Esophagus mucosa (tissue), 1 donor: ENCODE measurements at places on chromosomes 5 and 9.

DNA sequence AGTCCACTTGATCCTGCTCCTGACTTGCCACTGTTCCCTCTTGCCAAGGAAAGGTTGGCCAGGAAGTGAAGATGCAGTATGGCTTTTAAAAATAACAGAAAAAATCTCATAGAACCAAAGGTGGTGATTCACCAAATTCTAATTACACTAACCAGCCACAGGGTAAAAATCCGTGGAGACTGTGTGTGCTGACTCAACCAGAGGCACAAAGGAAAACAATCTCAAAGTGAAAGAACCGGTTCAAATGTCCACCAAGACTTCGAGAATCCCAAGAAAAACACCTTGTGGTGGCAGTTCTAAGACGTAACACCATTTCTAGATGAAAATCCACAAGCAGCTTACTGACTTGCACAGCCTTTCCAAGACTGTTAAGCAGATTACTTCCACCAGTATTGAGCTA is 279.1 kb downstream of the TLE1 start:
- ATAC-seq, result peak; percentile 79

DNA sequence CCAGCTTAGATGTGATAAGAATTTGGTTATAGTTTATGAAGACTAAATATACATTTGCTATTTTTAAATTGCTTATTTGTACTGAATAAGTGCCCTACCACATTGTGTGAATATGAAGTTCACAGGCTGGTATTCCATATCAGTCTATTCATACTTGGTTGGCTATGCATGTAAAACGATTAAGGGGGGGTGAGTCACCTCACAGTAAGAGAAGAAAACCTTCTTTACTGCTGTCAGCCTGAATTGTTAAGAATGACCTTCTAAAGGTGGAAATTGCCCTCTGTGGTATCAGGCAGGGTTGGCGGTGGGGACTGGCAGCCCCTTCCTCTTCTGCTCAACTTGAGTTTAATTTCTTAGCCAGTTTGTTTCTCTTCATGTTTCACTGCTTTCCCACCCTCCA is 127.0 kb upstream of the RPS23 start:
- peak; percentile 63 for ATAC-seq

DNA sequence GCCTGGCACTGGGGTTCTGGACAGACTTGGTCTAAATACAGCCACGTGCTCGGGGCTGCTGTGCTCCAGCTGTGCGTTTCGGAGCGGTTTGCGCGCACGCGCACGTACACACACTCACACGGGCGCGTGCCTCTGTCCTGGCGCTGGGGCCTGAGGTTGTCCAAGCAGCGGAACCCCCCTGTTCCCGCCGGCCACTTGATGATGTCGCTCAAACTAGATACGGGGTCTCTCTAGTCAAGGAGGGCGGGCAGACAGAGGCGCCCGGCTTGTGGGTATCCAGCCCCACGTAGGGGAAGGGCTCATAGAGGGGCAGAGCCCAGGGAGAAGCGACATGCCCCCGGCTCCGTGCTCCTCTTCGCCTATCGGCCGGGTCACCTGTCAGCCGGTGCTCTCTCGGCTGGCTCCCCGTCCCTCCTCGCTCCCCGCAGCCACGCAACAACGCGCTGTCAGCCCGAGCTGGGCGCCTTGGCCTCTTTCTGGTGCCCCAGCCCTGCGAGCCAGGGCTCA is 8.9 kb downstream of the NR2F1-AS1 start:
- no peak for ATAC-seq

GRCh38 chr5:135894276-135894675 is 1.4 kb downstream of the IL9 start:
- no peak for ATAC-seq

DNA sequence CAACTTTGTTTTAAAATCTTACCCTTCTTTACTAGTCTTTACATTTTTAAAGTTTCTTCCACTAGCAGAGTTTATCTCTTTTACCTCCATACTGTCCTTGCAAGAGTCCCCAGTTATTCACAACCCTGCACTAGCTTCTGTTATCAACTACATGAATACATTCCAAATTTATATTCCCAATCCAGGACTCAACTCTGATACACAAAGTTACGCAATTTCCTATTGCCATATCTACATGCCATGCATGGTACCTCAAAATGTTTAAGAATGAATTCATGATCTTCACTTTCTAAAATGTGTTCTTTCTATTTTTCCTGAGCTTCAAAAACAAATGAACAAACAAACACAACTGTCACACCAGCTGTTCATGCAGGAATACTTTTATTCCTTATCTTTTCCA is 668.7 kb downstream of the CDH18 start:
- no peak for ATAC-seq

DNA sequence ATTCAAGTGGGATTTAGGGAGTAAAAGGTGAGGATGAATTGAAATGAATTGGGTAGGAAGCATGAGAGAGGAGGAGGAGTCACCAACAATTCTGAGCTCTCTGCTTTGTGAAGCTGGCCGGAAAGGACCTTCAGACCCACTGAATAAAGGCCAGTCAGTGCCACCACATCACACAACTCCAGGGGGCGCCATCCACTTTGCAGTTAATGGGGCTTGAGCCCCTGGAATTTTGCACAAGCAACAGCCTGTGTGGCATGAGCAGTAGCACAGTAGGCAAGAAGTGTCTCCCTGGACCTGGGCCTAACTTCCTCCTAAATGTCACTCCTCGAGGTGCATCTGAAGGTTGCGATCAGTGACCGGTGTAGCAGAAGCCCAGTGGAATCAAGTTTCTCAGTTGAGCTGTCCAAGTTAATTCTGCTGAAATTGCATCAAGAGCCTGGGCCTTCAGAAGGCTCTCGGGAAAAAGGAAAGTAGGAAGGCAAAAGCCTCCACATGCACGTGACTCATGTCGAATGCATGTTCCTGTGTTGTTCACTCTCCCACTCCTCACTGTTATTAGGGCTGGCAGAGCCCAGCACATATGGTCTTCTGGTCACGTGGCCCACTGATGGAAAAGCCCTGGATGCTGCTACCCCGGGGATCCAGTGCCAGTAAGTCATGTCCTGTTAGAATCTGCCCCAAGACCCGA is 27.8 kb upstream of the GLIS3 start:
- no peak for ATAC-seq

DNA sequence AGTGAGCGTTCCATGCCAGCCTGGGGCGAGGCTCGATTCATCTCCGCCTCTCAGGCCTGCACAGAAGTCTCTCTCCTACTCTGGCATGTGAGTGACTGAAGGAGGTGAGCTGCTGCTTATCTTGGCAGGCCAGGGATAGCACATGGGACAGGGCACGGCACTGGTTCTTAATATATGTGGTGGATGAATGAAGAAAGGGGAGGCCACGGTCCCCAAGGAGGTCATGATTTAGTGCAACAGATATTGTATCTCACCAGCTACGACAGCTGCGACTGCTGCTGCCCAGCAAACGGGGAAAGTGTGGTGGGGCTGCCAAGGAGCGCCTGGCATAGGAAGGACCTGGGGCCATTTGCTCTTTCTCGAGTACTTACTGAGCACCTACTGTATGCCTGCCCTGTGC is 19.3 kb upstream of the MAPK9 start:
- ATAC-seq, result no peak

- peak; percentile 55 for ATAC-seq
Measured at GRCh38 chr5:4941957-4942830, 197.9 kb upstream of the ADAMTS16 start.

DNA sequence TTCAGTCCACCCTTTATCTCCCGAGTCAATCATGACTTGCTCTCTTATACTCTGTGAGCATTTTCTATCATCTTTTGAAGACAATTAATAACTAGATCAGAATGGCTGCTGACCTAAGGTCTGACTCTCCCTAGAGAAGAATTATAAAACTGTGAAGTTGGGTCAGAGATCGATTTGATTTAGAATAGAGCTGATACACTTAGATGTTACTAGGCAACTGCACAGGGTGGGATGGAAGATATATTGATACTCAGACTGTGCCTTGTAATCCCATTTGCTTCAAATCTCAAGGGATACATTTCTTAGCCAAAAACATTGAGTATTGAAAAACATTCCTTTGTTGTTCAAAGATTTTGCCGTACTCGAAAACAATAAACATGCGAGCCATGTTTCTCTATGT is 106.0 kb upstream of the NMUR2 start:
- no peak for ATAC-seq

- no peak for ATAC-seq
Measured at GRCh38 chr5:14495301-14495700, 86.3 kb upstream of the OTULINL start.

DNA sequence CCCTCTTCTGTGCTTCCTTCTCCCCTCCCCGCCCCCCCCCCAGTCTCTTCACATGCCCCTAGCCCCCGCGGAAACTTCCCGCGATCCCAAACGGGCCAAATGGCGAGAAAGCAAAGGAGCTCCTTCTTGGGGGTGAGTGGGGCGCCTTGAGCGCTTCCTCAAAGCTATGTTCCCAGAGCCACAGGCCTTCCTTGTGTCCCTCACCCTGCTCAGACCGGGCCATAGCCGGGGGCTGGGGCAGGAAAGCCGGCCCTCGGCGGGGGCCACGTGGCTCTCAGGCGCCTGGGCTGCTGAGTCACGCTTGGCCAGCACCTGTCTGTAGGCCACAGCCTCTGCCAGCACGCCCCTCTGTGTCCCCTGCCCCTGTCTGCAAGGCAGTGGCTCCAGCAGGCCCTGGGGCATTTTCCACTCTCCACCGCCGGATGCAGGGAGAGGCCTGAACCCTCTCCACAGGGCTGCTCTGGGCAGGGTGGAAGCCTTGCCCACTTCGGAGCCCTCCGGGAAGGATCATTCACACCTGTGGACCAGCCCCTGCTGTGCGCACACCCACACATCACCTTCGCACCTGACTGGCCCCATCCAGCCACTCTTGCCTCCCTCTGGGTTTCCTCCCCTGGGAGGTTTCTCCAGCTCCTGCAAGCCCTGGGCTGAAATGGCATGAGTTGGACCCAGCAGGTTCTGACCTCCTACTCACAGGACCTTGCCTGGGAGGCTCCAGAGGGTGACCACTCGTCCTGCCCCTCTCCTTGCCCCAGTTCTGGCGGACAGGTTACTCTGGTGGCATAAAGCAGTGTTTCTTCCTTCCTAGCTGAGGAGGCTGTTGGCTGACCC is 1.2 kb upstream of the SQSTM1 start:
- ATAC-seq, result peak; percentile 30

DNA sequence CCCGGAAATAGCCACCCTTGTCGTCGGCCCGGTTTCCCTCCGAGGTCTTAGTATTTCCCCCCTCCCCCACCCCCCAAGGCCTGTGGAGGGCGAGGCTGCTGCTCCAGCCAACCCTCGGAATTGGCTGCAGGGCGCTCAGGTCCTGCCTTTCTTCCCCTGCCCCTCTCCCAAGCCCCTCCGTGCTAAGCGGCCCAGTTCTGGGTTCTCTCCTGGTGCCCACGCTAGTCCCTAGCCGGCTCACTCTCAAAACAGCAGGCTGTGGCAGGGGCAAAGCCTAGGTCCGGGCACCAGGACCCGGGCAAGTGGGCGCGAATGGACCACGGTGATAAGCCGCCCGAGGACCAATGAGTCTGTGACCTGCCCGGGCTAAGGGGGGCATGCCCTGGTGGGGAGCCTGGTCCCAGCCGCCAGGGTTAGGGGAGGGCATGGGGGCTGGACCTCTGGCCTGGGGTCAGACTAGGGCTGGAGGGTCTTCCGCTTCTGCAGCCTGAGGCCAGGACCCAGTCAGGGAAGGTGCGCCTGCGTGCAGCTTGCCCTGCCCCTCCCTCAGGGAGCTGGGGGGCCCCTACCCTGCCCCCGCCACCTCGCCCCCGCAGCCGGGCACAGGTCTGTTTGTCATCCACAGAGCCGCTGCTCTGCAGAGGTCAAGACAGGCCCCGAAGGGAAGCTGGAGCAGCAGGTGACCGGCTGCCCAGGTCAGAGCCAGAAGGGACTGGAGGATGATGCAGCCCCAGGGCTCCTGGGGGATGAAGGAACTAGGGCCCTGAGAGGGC is 5.0 kb upstream of the IRX4 start:
- ATAC-seq, result no peak

- ATAC-seq, result no peak
Measured at GRCh38 chr5:139841549-139841948, 45.9 kb downstream of the PSD2 start.

DNA sequence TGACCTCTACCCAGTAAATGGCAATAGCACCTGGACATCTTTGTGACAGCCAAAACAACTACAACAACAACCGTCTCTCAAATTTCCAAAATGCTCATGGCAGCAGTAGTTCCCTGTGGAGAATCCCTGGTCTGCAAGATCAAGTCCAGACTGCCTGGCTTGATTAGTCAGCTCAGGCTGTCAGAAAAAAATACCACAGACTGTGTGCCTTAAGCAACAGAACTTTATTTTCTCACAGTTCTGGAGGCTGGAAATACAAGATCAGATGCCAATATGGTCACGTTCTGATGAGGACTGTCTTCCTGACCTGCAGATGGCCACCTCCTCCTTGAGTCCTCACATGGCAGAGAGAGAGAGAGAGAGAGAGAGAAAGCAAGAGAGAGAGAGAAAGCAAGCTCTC is 52.3 kb upstream of the MOCS2 start:
- ATAC-seq, result no peak

DNA sequence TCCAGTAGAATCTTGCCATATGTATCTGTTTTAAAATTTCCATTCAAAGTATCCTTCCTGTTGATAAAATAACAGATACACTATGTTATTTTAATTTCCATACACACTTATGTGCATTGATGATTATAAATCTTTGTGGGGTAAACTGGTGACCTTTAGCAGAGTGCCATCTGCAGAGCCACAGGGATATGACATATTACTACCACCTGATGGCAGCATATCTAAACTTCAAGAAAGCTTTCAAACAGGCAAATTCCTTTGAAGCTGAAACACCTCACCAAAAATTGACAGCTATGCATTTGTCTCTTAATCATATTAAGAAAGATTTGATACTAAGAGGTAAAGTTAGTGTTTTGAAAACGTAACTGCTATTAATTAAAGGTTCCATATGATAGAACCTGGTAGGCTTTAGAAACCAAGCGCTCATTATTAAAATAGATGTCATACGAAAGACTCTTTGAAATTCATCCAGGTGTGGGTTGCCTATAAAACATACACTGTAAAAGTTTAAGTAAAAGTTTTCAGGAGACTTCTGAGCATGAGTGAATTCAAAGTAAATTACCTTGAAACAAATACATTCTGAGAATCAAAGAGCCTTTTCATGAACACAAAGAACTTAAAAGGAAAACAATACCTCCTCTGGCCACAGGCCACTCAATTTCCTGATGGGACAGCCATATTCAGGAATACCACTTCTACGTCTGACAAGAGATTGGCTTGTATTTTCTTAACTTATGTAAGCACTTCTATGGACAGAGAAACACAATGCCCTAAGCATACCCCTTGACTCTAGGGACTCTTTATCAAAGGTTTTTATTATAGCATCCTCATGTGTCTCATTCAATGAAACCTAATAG is 93.3 kb downstream of the KIAA0825 start:
- ATAC-seq, result peak; percentile 61

- ATAC-seq, result no peak
Measured at GRCh38 chr9:121371495-121372061, 1.5 kb upstream of the STOM start.

- no peak for ATAC-seq
Measured at GRCh38 chr5:174721530-174722432, 2.6 kb upstream of the MSX2 start.

DNA sequence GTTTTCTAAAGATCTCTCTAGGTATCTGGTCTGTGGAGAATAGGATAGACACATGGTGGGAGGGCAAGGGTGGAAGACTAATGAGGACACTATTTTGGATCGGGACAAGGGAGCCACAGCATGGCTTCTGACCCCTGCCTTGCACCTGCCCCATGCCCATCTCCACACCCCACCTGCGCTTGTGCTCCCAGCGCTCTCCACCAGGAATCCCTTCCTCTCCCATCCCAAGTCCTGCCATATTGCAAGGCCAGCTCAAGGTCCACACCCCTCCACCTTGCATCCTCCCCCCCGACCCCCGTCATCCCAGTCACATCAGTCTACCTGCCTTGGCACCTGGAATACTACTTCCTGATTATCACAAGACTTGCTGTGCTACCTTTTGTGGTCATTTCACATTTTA is 44.2 kb upstream of the RETREG1 start:
- no peak for ATAC-seq
